Caudate nucleus (tissue), 63 donors: ENCODE measurements at places on chromosomes 16 and 17.

DNA sequence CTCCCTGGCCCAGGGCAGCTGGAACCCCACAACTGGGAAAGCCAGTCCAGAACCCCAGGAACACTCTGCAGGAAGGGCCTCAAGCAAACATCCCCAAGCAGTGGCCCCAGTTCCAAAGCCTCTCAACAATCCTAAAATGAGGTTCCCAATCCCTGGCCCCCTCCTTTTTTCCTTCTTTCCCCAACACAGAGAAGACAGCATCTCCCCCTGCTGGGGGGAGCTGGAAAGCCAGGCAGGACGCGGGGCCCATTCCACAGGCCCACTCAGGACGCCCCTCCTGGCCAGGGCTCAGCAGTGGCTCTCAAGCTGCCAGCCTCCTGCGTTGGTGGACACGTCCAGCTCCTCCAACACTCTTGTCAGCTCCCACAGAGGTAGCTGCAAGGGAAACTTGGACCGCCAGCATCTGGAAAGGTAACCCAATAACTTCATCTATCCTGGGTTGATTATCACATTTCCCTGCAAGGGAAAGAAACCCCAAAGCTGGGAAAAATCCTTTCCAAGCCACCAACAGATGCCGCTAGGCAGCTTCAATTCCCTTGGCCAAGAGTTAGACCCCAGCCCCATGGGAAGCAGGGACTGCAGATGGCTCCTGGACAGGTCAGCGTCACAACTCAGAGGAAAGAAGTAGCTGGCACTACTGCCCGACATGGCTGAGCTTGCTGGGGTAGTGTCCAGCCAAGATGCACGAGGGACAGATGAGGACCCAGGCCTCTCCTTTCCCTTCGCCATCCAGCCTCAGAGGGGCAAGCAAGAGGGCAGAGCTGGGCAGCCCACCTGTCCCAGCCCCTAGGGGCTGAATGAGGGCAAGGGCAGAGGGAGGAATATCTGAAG lies 7.6 kb downstream of the HDAC5 start:
- DNase-seq = no peak

- DNase-seq = no peak
These were observed 1.6 kb downstream of the ZNF423 start for GRCh38 chr16:49854188-49854795.

- no peak for DNase-seq
These were observed 26.3 kb downstream of the AARSD1 start for GRCh38 chr17:42937712-42938596.

- DNase-seq = no peak
These were observed 336.1 kb upstream of the TBX2 start for GRCh38 chr17:61063528-61063927.

- DNase-seq = peak; percentile 41
These were observed 787 bp downstream of the CTCF start for GRCh38 chr16:67562918-67563707.

DNA sequence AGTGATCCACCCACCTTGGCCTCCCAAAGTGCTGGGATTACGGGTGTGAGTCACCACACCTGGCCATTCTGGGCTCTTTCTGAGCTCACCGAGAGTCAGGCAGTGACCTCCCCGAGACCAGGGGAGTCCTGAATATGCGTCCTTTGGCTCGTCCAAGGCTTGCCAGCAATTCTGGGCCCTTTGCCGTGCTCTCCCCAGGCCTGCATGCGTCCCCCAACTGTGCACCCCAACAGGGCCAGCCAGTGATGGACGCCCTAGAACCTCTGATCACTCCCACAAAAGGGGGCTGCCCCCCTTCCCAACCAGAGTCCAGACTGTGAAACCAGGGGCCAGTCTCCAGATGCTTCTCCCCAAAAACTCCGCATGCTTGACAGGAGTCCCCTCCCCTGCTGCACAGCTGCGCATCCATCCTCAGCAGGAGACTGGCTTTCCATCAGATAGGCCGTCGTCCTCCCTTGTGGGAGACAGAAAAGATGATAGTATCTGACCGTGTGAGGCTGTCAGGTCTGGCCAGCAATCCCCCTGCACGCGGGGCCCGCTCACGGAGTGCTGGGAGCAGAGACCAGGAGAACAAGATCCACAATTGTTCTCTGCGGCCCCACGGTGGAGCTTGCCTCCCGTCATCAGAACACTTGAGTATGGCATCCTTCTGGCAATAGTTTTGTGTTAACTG lies 15.5 kb downstream of the HS3ST6 start:
- DNase-seq = no peak

- no peak for DNase-seq
These were observed 2.1 kb upstream of the SLC2A4 start for GRCh38 chr17:7279448-7279847.

DNA sequence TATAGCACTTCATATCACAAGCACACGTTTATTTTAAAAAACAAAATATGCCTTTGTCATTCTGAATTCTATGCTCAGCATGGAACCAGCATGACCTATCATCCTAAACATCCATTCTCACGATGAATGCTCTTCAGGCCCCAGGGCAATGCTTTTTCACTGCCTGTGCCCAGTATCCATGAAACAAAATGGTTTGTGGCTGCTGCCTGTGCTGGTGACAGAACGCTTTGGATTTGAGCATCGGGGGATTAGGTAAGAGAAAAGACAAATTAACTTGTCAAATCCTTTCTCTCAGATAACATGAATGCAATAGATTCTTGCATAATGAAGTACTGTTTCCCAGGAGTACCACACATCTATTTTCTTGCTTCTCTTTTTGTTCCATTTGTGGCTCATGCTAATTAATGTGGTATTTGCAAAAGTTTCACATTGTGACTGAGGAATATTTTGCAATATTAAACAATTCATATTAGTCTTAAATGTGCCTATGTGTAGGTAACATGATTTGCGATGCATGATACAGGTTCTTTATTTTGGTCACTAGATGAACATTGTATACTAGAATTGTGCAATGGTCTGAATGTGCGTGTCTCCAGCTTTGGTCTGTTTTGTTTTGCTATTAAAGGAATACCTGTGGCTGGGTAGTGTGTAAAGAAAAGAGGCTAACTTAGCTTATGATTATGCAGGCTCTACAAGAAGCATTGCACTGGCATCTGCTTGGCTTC lies 25.8 kb upstream of the SRSF1 start:
- no peak for DNase-seq

- no peak for DNase-seq
These were observed 32.7 kb downstream of the WSB1 start for GRCh38 chr17:27326585-27326984.

DNA sequence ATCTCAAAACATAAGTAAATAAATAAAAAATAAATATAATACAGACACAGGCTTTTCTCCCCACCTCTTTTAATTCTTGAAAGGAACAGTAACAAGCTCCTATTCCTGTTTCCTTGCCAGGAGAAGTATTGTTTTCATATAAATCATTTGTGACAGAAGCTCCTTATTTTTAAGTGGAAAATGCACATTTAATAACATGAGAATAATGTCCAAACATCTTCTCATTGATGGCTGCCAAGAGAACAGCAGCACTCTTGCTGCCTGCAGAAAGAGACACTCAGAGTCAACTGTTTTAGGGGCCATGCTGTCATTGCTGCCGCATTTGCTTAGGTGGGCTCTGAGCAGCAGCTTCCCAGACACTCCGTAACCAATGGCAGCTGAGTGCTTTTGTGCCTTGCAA lies 580.1 kb downstream of the WWOX start:
- no peak for DNase-seq

DNA sequence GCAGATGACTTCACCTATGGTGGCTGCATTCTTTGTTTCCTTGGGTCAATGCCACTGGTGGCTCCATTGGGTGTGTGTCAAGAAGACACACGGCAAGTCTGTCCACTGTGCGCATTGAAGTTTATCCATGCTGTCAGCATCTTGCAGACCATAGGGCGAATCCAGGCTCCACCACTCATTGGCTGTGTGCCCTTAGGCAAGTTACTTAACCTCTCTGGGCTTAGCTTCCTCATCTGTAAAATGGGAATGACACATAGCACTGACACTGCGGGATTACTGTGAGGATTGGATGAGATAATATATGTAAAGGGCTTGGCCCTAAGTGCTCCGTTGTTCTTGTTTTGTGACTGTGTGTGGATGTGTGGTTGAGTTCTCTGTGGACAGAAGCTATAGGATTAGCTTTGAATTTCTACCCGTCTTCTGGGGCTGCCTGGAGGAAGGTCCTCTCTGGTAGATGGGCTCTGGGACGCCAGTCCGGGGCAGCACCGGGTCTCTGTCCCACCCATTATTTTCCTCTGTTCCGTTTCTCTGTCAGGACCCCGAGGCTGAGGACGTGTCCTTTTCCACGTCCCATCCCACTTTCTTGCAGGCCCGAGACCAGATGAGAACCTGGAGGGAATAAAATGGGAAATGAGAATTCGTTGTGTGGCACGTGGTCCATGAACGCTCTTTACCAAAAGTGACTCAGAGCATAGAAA lies 178.4 kb downstream of the IRF8 start:
- DNase-seq = no peak

GRCh38 chr17:44389723-44390202 lies 314 bp upstream of the ITGA2B start:
- DNase-seq = no peak

GRCh38 chr17:283911-284675 lies 68.5 kb downstream of the RPH3AL start:
- DNase-seq = no peak

DNA sequence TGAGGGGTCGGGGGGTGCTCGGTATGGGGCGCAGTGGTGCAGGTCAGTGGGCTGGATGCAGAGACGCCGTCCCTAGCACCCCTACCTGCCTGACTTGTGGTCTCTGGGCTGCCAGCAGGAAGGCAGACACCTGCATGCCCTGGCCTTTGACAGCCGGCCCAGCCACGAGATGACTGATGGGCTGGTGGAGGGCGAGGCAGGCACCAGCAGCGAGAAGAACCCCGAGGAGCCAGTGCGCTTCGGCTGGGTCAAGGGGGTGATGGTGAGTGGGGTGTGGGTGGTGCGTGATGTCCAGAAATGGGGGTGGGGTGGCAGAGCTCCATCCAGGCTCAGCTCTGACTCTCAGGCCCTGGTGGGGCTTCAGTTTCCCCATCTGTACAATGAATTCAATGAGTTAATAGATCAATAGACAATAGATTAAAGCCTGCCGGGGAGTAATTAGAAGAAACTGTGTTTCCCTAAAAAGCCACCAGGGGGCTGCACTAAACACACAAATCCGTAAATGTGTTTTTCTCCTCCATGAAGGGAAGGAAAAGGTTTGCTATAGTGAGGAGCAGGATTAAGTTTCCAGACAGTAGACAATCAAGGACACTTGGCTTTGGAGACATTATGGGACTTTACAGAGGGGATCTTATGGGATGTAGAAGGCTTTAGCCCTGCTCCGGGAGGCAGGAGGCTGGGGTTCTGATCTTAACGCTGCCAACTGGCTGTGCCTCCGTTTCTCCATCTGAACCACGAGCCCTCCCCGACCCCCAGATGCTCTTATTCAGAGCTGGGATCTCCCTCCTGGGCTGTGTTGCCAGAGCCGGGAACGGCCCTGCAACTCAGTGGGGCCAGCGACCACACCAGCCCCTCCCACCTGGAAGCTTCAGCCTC lies 2.2 kb downstream of the SLC12A3 start:
- DNase-seq = no peak

- no peak for DNase-seq
These were observed 12.8 kb upstream of the HSBP1 start for GRCh38 chr16:83794860-83795554.

GRCh38 chr17:50018909-50019308 lies 23.9 kb upstream of the DLX3 start:
- DNase-seq = no peak

DNA sequence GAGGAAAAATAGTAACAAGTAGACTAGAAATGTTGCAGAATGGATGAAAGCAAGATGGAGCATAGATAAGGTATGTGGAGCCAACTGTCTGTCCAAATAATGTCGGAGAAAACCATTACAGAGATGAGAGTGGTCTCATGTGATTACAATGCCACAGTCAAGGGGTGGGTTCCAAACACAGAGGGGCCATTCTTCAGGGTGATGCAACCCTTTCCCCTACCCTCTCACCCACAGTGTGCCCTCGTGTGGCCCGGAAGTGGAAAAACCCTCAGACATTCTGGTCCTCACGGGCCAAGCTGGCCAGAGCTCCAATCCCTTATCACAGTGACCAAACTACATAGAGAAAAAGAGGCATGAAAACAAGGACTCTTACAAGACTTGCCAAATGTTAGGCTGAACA lies 17.7 kb upstream of the HS3ST3A1 start:
- no peak for DNase-seq

DNA sequence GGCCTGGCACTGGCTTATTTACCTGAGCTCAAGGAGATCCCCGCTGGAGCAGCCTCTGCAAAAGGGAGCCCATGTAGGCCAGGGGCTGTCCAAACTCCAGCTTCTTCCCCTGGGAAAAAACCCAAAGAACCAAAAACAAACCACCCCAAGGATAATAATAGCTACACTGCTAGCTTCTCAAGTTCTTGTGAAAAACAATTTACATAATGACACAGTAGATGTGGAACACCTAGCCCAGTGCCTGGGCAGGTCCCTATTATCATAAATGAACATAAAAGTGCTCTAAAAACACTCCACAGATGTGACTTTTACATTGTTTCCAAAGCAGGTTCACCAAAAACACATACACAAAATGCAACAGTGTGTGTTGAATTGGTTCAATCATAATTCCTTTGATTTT lies 27.3 kb downstream of the CENPV start:
- DNase-seq = no peak

GRCh38 chr17:37392024-37392590 lies 14.5 kb downstream of the ACACA start:
- DNase-seq = no peak

DNA sequence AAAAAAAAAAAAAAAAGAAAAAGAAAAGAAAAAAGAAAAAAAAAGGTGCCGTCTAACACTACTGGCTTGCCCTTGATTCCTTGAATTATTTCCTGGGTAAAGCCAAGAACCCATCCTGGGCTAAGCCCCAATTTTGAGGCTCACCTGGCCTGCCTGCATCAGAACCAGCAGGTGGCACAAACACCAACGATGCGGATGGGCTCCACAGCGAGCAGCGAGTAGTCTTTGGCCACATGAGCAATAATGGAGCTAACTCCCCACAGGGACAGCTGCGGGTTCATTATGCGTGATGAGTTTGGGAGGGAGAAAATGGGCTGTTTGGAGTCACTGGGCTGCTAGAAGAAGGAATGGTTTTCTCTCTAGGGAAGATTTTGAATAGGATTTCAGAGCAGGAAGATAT lies 91.1 kb downstream of the ASIC2 start:
- no peak for DNase-seq

- DNase-seq = no peak
These were observed 257.8 kb downstream of the CPPED1 start for GRCh38 chr16:12545792-12546342.

- DNase-seq = no peak
These were observed 36.8 kb upstream of the CES5A start for GRCh38 chr16:55912022-55912421.

DNA sequence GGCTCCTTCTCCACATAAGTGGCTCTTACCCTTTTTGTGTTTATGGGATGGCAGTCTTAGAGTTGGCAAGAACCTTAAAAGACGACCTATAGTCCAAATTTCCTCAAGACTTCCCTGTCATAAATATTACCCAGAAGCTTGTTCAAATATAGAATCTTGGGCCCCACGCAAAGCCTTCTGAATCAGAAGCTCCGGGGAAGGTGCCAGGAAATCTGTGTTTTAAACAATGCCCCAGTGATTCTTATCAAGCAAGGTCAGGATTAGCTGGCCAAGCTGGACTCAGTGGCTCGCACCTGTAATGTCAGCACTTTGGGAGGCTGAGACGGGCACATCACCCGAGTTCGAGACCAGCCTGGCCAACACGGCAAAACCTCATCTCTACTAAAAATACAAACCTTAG lies 85.7 kb downstream of the TIMM22 start:
- DNase-seq = no peak
